ENCODE measurements at places on chromosomes 16 and 17.
A peak's percentile ranks its signal among the peaks of the same experiment; 100 is the strongest.

GRCh38 chr16:24309258-24310142, 53.4 kb downstream of the CACNG3 start:
- peak; percentile 49 for DNase-seq

DNA sequence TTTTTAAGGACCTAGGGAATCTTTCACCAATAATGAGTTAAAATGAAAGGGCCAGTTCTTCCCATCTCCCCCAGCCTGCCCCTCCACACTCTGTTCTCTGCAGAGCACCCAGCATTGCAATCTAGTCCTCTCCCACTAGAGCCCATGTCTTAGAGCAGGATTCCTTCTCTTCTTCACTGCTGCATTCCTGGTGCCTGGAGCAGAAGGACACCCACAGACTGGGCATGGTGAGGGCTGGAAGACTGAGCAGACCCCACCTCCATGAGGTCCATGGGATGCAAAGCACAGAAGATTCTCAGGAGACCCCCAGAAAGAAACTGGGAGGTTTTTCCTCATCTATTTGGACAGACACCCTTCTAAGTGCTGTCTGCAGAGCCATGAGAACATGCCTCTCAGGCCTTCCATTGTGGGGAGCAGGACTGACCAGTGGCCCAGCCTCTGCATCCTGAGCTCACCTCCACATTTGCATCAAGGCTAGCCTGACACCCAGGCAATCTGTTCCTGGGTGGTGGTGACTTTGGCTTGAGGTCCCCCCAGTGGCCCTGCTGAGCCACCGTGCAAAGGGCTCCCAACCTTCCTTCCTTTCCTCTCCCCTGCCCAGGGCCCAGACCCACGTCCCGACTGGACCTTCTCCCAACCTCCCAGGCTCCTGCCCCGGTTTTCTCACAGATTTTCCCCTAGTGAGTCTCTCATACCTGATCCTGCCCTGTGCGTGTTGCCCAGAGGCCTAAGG, 74.2 kb upstream of the ZNF469 start:
- no peak for DNase-seq

GRCh38 chr17:6753006-6753445, 2.8 kb upstream of the XAF1 start:
- DNase-seq: peak; percentile 93

- DNase-seq: no peak
These were observed 321.0 kb downstream of the CPPED1 start for GRCh38 chr16:12482455-12483220.

GRCh38 chr17:17520599-17521232, 24.5 kb upstream of the RASD1 start:
- no peak for DNase-seq

- no peak for DNase-seq
These were observed 11.9 kb upstream of the ENGASE start for GRCh38 chr17:79062691-79063090.

- peak; percentile 42 for DNase-seq
These were observed 4.5 kb upstream of the CLDN7 start for GRCh38 chr17:7266784-7267183.

GRCh38 chr17:61495161-61495857, 43.1 kb downstream of the TBX4 start:
- peak; percentile 88 for DNase-seq

GRCh38 chr17:20084621-20085282, 75.6 kb downstream of the SPECC1 start:
- DNase-seq: no peak

DNA sequence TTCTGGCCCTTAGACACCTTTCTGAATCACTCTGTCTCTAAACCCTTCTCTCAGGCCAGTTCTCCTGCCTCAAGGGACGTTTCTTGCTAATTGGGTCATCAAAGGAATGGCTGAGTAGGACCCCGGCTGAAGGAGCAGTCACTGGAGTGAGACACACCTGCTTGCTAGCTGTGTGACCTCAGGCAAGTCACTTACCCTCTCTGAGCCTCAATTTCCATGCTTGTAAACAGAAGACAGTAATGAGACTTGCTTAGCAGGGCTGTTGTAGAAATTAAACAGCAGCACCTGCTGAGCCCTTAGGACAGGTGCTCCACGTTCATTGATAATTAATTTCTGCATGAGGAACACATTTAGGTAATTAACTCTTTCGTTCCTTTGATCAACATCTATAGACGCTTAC, 6.8 kb downstream of the CIBAR2 start:
- no peak for DNase-seq
